Stimulated activated naive CD8-positive, alpha-beta T cell treated with anti-CD3 and anti-CD28 coated beads, Interleukin-15, Interleukin-2, amounts not matched to agents 100 U/mL and 50 U/mL, for 24 hours (primary cell): ENCODE measurements at places on chromosomes 1 and 21.

GRCh38 chr1:38360807-38361206 lies 314.2 kb upstream of the POU3F1 start:
- no peak for DNase-seq

DNA sequence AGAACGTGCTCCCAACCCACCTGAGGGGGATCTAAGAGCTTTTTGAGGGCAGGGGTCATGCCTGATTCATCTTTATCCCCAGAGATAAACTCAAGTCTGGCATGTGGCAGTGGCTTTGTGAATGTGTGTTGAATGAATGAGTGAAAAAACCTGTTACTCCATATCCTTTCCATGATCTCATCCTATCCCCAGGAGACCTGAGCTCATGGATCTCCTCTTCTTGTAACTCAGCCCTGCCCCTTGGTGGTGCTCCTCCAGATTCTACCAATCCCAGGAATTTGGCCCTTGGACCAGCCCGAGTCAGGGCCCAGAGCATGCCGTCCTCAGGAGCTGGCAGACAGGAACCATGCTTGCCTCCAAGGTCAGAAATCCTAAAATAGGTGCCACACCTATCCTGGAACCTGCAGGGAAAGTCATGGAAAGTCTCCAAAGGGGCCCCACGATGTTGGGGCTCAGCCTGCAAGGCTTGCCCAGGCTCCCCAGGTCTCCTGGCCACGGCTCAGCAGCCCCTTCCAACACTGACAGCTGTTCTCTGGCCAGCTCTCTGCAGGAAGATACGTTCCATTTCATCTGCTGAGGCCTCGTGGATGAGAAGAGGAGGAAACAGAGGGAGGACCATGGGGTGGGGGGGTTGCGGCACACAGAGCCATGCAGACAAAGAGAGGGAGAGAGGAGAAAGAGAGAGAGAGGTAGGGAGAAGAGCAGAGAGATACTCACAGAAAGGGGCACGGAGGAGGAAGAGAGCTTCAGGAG lies 214.6 kb downstream of the TRABD2B start:
- no peak for DNase-seq

DNA sequence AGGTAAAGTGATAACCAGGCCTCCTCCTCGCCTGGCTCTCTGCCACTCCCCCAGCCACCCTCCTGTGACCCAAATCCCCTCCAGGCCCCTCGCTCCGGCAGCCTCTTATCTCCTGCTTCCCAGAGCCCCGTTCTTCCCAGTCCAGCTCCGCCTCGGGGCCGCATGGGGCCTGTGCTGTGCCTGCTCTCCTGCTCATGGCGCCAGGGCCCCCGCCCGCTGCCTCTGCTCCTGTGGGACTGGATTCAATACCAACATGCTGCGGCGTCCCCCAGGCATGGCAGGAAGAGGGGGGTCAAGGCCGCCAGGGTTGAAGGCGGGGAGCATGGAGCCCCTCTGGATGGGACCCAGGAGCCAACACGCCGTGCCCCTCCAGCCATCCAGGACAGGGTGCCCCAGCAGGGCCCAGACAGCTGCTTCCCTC lies 213.0 kb upstream of the VAMP3 start:
- DNase-seq, result no peak

DNA sequence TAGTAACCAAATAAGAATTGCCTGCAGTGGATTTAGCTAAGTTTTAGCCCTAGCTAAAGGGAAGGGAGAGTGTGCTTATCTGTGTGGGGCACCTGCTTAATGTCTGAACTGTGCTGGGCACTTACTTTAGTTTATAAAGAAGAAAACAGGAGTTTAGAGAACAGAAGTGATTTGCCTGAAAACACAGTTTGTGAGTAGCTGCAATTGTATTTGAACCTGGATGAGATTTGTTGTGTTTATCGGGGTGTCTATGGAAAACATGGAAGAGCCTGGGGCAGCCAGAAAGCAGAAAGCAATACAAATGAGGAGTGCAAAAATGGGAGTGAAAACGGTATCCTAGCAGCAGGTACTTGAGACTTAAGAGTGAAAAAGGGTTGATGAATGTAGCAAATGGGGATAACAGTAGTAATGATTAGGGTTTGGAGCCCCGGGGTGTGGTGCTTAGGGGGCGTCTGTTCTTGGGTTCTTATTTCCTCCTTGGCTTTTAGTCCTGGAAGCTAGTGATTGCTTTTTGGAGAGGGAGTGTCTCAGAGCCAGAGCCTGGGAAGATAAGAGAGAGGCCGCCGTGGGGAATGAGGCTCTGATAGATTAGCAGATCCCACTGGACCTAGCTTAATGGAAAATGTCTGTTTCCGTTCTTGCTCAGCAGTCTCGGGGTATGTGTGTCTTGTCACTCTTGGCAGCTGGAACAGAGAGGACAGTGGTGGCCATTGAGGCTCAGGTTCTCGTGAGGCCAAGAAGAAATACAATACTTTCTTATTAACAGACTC lies 5.6 kb downstream of the PRCC start:
- DNase-seq, result no peak

GRCh38 chr1:10586125-10586524 lies 111.4 kb downstream of the PEX14 start:
- no peak for DNase-seq

DNA sequence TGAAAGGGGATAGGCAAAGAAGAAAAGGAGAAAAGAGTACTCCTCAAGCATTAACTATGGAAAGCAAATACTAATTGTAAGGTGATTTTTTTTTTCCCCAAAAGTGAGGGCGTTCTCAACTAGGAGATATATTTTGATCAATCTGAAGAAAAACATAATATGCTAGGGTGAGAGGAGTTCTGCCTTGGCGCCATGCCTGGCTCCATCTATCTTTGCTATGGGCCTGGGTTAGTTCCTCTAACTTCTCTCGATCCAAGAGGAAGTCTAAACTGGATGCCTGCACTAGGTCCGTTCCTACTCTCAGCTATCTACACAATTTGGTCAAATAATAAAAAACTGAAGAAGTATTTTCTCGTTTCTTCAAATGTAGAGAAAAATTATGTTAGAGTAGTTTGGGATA lies 20.5 kb downstream of the CNN3 start:
- no peak for DNase-seq
